ENCODE measurements at places on chromosomes 4 and X.

- peak; percentile 100 for ATAC-seq
Observed at GRCh38 chr4:185573651-185574199, 38.4 kb upstream of the PDLIM3 start.

DNA sequence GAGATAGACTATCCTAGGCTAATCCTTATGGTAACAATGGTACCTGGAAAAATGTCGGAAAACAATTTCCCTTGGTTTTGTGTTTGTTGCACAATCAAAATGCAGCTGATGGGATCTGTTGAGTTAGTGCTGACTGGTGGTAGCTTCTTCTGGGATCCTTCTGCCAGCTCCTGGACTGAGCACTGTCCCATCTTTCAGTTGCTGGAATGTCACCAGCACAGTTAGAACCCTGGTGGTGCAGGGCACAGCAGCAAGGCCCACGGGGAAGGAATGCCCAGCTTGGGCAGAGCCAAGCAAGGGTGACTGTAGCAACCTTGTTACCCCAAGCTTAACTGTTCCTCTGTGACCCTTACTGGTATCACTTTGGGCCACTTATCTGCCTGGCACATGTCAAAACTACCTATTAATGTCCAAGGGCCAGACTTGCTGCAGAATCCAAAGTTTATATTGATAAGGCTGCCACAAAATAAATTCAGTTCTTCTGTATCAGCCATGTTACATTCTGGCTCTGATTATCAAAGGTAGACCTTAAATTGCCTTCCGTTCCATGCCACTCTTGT lies 53.1 kb downstream of the GK start:
- no peak for ATAC-seq

DNA sequence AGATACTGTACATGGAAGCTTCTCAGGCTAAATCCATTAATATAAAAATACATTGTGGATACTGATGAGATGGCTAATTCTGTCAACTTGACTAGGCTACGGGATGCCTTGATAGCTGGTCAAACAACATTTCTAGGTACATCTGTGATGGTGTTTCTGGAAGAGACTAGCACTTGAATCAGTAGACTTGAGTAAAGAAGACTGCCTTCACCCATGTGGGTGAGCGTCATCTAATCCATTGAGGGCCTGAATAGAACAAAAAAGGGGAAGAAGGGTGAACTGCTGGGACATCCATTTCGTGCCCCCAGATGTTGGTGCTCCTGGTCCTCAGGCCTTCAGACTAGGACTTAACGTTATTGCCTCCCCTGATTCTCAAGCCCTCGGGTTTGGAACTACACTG lies 3.7 kb upstream of the SRP72 start:
- ATAC-seq: no peak

DNA sequence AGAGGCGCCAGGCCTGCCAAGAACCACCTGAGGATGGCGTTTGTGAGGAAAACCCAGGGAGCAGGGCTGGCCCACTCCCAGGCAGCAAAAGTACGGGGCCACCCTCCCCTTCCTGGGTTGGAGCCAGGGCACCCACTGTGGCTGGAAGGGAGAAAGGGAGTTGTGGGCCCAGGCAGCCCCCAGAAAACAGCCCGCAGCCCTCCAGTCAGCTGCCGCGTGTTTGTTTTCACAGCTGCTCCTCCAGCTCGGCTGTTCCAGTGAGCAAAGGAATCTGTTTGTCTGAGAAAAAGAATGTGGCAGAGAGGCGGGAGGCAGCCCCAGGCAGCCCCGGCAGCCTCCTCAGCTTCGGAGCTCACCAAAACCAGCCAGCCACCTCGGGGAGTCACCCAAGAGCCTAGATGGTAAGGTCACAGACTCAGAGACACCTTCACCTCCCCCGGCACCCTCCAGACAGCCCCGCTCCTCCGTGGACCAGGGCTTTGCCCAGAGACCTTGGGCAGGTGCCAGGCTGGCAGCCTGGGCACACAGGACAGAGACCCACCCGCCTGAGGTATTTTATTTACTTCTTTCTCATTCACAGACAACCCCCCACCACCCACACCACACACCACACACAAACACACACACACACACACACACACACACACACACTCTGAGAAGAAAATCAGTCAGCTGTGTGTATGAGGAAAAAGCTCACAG lies 338.1 kb downstream of the BCOR start:
- peak; percentile 78 for ATAC-seq

- ATAC-seq: no peak
Observed at GRCh38 chr4:12949719-12950490, 534.2 kb downstream of the RAB28 start.

GRCh38 chrX:153814591-153815315 lies 15.6 kb downstream of the PDZD4 start:
- no peak for ATAC-seq

DNA sequence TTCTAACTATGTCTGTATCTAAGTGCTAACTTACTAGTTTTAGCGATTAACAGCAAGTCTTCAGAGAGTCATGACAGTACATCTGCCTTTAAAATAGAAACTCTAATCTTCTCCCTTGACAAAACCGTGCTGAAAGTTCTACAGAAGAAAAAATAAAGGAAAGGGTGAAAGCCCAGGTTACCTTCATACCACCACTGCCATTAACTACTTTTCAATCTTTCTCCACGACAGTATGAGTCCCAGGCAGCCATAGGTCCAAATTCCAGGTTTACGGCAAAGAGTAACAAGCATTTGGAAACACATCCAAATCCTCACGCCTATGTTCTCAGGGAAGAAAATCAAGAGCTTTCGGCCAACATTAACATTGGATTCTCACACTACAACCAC lies 12.4 kb upstream of the ZCCHC13 start:
- no peak for ATAC-seq

- ATAC-seq: no peak
Observed at GRCh38 chr4:43782391-43782790, 666.2 kb downstream of the KCTD8 start.

DNA sequence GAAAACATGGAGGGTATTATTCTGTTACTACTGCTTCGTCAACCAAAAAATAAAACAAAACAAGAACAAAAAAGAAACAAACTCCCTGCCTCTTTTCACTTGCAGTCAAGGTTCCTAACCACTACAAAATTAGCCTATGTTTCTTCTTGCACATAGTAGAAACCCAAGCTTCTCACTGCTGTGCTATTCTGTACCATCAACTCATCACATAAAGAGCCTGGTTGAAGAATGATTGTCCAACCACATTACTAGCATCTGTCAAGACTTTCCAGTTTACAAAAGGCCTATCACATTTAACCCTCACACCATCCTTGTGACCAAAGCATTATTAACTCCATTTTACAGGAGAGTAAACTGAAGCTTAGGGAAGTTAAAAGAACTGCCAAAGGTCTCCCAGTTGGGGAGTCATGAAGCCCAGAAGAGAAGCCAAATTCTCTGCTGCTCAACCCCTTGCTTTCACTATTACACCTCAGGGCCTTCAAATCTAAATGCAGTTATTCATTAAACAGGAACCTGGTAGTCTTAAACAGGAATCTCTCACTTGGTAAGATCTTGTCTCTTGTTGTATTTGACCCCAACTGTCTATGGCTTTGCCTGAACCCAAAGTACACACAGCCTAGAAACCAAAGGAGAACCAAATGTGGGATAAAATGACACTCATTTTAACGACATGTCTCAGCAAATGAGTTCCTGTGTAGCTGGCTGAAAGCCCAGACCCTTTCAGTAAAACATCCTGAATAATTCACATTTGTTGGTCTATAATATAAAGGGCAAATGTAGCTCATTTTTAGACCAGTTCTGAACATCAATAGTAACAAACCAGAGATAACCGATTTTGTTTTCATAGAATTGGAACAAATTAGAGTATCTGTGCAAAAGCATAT lies 8.6 kb downstream of the F9 start:
- ATAC-seq: no peak

GRCh38 chr4:5224340-5224739 lies 173.1 kb downstream of the STK32B start:
- ATAC-seq: no peak

DNA sequence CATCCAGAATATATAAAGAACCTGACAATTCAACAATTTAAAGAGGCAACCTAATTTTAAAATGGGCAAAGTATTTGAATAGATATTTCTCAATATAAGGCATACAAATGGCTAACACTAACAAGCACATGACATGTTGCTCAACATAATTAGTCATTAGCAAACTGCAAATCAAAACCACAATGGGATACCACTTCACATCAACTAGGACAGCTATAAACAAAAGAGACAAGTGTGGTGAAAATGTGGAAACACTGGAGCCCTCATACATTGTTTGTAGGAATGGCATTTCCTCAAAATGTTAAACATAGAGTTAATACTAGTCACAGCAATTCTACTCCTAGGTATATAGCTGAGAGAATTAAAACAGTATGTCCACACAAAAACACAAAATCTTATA lies 96.7 kb downstream of the CORIN start:
- peak; percentile 52 for ATAC-seq

GRCh38 chrX:135977611-135978010 lies 3.8 kb upstream of the MMGT1 start:
- ATAC-seq: no peak

DNA sequence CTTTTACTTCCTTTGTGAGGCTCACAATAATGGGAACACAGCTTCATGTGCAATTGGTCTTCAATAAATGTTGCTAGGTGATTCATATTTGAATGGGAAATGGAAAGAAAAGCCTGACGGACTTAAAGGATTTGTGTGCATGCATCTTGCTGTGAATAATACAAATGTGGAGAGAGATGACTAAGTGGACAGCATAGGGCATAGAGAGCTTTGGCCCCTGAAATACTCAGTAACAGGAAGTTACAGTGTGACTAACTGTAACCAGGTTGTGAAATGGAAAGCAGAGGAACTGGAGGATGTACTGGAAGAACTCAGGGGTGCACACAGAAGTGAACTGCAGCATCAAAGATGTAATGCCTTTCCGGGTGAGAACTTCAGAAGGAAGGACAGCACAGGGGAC lies 206.7 kb downstream of the MGST2 start:
- ATAC-seq: peak; percentile 11

GRCh38 chrX:46208225-46208854 lies 336.9 kb downstream of the ZNF674 start:
- no peak for ATAC-seq

DNA sequence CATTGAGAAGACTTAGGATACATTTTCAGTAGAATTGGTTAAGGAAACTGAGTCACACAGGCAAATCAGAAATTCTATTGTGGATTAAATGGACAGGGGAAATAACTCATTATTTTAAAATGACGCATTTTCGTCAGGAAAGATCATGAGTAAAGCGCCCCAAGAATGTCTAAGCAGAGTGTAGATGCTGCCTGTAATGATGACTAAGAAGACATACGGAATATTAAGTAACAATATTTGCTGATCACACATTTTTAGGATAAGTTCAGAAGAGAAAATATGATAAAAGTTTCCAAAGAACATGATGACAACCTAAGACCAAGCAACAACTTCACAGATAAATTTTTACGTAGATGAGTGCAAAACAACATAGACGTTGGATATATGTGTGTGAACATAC lies 596.3 kb upstream of the TENM3 start:
- ATAC-seq: no peak

DNA sequence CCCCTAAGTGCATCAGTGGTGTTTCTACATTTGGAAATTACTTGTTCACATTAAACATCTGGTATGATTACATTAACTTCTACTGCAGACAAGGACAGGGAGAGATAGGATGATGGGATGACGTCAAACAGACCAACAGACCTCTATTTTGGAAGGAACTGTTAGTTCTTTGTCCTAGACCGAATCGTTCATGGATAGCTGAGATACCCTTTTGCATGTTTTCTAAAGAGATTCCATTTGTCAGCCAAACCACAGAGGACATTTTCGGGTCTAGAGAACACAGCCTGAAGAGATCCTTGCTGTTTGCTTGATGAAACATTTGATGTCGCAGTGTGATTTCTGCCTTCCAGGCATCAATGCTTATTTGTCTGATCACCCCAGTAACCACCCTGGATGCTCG lies 27.7 kb downstream of the CHST7 start:
- ATAC-seq: no peak

GRCh38 chr4:125316791-125317524 lies 2.2 kb downstream of the FAT4 start:
- ATAC-seq: no peak

- no peak for ATAC-seq
Observed at GRCh38 chr4:77159806-77160205, 2.8 kb downstream of the CCNG2 start.

GRCh38 chr4:103092245-103092644 lies 7.4 kb downstream of the BDH2 start:
- no peak for ATAC-seq

- no peak for ATAC-seq
Observed at GRCh38 chr4:152020073-152020472, 259.3 kb upstream of the GATB start.

DNA sequence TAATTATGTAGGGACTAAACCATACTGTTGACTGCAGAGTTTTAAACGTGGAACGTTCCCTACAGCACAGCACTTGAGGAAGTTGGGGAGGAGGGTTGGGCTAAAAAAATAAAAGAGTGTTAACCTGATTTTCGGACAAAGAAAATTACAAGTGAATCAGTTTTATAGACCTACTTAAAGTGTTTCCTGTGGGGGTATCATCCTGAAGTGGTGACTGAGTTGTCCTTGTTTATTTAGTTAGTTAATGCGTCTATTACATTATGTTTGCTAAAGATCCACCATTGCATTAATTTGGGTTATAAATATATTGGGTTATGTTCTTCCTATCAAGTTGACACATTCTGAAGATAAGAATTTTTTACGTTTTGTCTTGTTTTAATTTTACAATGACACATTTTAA lies 14.7 kb downstream of the UNC5C start:
- no peak for ATAC-seq

DNA sequence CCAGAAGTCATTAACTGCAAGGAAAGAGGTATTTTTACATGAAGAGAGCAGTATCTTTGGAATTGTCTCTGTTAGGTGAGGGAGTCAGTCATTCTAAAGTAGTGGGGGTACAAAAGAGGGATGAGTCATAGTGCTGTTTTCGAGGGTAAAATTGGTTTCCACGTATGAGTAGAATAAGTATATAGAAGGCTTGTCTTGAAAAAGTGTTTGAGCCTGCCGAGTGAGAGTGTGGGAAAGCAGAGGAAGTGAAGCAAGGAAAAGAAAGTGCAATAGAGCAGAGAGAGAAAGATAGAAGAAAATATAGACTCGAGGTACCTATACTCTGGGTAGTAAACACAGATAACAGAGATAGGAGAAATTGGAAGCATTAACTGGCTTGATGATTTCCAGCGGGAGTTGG lies 696.4 kb downstream of the DMD start:
- no peak for ATAC-seq

DNA sequence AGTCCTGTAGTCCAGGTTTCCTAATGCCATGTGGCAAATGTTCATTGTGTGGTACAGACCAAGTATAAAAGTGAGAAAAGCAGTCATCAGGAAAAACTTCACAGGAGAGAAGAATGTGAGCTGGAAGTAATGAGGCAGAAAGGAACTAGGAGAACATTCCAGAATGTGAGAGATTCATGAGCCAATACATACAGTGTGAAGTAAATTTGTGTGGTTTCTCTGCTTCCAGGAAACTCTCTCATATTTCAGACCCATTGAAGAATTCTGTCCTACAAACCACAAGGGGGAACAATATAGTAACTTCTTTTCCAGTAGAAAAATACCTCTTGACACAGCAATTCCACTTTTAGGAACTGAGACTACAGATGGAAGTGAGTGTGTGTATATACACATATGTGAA lies 136.5 kb downstream of the RNF150 start:
- no peak for ATAC-seq
